ENCODE measurements at places on chromosomes 4 and X.

DNA sequence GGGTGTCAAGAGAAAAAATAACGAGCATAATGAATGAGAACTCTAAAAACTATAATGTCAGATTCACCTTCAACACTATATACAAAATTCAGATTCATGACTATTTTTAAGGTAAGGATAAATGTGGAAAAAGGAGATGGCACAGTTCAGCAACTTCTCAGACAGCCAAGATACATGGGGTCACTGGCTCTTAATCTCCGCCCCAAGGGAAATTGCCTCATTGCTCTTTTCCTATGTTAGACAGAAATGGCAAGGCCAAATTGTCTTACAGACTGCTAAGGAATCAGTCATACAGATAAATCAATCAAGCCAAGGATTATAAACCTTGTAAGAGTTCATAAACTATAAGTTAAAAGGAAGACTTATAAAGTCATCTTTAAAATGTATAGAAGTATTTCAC, 183.4 kb downstream of the OPHN1 start:
- DNase-seq, result no peak

DNA sequence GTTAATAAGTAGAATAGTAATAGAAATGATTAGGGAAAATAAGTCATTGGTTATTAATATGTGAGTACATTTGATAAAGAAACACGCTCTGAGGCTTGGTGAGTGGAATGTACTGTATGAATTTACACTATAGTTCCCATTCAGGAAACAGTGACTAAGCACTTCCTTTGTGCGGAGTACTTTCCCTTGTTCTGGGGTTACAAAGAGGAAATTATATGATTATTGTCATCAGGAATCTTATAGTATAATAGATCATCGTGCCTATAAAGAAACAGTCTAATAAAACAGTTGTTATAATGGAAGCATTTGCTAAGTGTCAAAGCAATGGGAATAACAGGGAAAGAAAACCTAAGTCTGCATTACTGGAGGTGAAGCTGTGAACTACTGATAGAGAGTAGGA, 138.0 kb downstream of the RPA4 start:
- no peak for DNase-seq

DNA sequence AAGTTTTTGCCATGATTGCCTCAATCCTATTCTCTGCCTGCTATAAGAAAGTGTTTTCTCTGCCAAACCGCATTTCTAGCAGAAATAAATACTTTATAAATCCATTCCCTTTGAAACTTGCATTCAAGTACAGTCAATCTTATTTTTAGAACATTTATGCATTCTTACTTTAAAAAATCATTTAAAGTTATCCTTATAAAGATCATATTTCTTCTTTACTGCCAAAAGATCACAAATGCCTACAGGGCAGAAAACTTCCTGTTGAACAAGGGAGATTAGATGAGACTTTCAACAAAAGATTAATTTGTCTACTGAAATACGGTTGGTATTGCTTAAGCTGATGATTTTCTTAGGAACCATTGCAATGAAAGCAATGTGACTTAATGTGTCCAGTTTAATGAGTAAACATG, 207.2 kb upstream of the SLIT2 start:
- DNase-seq, result no peak

DNA sequence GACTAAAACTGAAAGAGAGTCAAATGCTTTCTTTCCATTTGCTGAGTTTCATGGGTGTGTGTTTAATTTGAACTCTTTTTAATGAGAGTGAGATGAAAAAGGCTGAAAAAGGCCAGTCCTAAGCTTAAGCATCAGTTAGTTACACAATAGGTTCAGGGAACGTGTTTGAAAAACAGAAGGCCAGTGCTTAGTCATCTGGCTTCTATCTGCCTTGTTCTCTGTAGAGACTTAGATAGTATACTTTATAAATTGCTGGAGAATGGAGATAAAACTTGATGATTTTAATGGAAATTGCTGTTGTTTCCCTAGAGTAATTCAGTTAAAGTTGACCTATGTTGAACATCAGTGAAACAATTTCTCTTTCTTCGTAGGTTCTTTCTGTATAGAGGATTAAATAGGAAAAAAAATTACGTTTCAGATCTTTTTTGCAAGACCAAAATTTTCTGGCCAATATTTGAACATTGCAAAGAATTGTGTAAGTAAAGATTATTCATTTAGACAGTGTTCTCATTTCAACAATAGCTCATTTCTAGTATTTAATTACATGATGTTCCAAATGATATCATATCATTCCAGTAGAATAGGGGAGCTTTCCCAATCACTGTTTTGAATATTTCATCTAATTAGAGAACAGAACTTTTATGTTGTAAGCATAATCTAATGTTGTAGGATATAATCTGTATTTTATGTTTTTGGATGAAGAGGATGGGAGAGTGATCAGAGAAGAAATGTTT, 1088.8 kb downstream of the ADGRL3 start:
- DNase-seq, result no peak

GRCh38 chr4:180900781-180901180, 1342.4 kb upstream of the TENM3 start:
- no peak for DNase-seq

GRCh38 chrX:12563121-12563520, 228.1 kb upstream of the PRPS2 start:
- DNase-seq, result no peak

All from frontal cortex (tissue), 4 donors.